Activated CD4-positive, alpha-beta T cell treated with anti-CD3 and anti-CD28 coated beads, Interleukin-2, Interleukin-6, amounts not matched to agents 100 ng/mL and 50 ng/mL, durations not matched to agents 16 hours and 8 hours (primary cell): ENCODE measurements at places on chromosomes 3 and 15.

DNA sequence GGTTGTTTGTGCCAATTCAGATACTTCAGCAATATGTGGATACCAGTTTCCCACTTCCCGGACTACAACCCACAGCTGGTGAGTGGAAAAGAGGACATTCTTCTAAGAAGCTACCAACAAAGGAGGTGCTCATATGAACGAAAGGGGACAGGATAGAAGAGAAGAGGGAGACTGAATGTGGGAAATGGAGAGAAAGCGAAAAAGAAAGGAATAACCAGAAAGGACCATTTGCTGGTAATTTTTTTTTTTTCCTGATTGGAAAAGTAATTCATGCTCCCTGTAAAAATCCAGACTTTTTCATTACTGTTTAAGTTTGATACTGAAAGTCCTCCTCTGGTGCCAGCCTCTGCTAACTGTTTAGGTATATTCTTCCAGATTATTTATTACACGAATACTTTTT lies 1.5 kb upstream of the CHAC1 start:
- DNase-seq: no peak

DNA sequence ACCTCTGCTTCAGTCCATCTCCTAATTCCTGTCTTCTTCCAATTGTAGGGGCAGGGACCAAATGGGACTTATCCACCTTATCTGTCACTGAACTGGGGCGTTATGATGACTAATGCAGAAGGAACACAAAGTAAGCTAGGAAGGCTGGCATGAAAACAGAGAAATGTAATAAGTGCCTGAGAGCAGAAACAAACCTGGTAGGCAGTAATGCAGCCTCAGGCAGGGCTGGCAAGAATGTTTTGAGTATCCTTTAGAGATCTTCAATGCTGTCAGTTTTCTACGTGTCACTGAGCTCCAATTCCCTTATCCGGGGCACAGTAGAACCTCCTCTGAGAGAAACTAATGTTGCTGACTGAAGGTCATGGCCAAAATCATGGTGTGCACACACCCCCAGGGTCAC lies 246.2 kb upstream of the TBL1XR1 start:
- DNase-seq: no peak

- peak; percentile 54 for DNase-seq
Measured at GRCh38 chr3:69094467-69095205, 9.9 kb downstream of the ARL6IP5 start.

- no peak for DNase-seq
Measured at GRCh38 chr3:110799271-110799670, 272.3 kb upstream of the NECTIN3 start.

- DNase-seq: no peak
Measured at GRCh38 chr3:74443102-74443501, 171.4 kb downstream of the CNTN3 start.

DNA sequence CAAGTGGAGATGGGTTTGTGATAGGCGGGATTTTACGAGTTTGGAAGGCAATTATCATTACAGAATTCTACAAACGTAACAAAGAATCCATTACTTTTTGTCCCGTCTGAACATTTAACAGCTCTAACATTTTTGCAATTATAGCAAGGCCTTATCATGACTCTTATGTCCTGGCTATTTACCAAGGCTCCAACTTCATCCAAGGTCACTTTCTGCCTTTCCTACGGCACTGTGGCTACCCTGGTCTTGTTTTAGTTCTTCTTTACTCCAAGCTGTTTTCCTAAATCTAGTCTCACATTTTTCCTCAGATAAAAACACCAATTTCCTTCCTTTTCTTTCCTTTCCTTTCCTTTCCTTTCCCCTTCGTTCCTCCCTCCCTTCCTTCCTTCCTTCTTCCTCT lies 33.5 kb upstream of the GRM7 start:
- no peak for DNase-seq

- DNase-seq: no peak
Measured at GRCh38 chr3:66053550-66054094, 14.9 kb upstream of the MAGI1 start.

DNA sequence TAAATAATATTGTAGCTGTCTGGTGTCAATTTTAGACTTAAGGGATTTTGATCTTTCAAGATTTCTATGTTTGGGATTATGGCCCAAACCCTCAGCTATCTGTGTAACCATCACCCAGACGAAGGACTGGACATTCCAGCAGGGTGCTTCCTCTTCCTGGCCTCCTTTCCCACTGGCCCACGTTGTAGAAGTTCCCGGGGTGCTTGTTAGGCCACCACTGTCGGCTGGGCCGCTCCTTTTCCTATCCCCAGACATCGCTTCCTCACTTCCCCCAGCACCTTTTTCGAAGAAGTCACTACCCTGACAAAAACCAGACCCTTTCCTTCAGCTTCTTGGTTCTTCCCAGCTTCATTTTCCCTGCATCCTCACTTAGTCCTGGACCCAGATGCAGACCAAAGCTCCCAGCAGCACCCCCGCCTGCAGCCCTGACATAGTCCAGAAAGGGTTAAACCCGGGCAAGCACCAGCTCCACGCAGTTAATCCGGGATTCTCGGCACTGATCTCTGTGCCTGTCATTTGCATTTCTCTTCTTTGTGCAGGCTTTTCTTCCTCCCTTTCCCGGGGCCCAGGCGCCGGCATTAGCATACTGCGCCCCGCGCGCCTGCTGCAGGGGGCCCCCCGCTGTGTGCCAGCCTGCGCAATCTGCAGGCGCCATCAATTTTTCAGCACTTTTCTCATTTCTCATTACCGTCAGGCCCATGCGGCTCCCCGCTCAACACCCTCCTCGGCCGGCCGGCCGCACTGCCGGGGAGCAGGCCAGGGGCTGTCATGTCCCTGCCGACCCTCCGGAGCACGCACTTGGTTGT lies 90.6 kb downstream of the ZNF621 start:
- no peak for DNase-seq

GRCh38 chr15:25245801-25246622 lies 192.8 kb downstream of the UBE3A start:
- no peak for DNase-seq

GRCh38 chr15:74333662-74334061 lies 33.8 kb downstream of the CYP11A1 start:
- DNase-seq: no peak

DNA sequence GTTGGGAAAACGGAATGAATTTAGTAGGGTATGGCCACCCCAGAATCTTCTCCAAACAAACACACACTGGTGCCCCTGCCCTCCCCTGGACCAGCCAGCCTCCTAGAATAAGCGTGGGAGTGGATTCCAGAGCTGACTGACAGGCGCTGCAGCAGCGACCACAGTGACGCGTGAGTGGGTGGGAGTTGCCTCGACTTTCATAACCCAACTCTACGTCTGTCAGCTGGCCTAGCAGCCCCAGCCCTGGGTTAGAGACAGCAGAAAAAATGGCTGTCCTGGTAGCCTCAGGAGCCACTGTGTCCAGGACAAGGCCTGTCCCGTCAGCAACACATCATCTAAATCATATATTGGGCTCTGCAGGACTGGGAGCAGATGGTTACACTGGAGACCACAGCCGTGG lies 10.0 kb downstream of the PLA2G4B start:
- DNase-seq: no peak

- no peak for DNase-seq
Measured at GRCh38 chr15:58077427-58077826, 11.9 kb upstream of the ALDH1A2 start.

- DNase-seq: no peak
Measured at GRCh38 chr15:85354461-85354860, 25.9 kb upstream of the AKAP13 start.

DNA sequence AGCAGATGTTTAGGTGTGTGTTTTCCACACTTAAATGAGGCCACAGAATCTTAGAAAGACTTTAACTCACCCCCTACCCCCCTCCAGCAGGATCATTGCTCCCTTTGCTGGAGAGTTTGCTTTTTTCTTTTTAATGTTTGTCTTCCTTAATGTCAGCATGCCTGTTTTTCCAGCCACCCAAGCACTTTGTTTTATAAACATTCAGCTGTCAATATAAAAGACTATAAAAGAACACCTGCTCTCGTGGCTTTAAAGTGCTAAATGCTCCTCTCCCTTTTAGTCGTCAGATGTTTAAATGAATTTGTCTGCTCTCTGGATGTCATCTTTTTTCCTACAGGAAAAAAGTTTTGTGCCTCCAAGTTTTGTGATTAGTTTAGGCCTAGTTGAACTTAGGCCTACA lies 61.7 kb downstream of the SIDT1 start:
- no peak for DNase-seq

DNA sequence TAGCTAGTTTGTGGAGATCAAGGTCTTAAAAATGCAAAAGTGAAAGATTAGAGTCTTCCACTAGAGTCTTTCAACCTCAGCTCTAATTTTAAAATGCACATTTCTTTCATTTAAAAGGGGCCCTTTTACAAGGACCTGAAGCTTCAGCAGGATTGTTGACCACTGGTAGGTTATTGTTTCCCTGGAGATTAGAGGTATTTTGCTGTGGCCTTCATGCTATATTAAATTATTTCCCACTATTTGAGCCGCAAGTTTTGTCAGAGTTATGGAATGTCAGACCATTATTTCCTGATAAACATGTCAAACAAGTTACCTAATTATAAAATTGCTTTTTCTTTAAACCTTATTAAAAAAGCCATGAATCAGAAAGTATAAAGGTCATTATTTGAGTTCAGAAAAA lies 103.1 kb upstream of the CCNL1 start:
- no peak for DNase-seq

GRCh38 chr3:9795207-9795606 lies 2.3 kb downstream of the ARPC4 start:
- DNase-seq: no peak

- no peak for DNase-seq
Measured at GRCh38 chr15:84789762-84790161, 27.4 kb upstream of the ALPK3 start.
